ENCODE measurements at places on chromosomes 16 and 17. TPM values are rescaled to one million over a fixed set of nuclear protein-coding genes. Genes with fewer than 3 reads are reported as not detected.

Gene NTN1
- 4.0 TPM for total RNA-seq

Gene ASGR2
- 0.96 TPM for total RNA-seq

Gene STX1B
- 0.84 TPM for total RNA-seq

Gene TNFRSF17
- total RNA-seq, result 2.1 TPM

Gene TUBG2
- 24.9 TPM for total RNA-seq

Gene TMEM106A
- total RNA-seq, result 12.5 TPM
